ENCODE measurements at places on chromosomes 13 and 19.

DNA sequence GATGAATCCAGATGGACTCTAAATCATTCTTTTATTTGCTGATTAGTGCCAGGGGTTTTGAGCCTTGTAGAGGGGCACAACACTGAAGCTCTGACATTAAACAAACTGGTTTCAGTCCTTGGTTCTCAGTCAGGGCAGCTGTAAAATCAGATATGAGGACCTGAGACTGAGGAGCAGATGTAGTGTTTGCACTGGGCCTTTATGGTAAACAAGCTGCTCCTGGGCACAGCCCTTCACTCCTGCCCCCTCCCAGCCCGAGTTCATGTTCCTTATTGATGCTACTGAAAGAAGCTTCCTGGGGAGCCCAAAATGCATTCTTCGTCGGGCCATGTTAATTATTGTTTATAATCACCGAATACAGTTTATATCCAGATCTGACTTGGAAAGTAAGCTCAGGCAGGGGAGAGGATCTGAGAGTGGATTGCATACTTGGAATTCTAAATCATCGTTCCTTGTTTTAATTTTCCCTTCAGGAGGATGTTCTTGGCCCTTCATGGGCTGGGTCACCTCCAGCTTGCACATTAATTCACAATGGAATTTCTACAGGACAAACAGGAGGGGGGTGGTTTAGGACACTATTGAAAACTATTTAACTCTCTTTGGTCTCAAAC is 213.5 kb downstream of the FGF9 start:
- no peak for DNase-seq

DNA sequence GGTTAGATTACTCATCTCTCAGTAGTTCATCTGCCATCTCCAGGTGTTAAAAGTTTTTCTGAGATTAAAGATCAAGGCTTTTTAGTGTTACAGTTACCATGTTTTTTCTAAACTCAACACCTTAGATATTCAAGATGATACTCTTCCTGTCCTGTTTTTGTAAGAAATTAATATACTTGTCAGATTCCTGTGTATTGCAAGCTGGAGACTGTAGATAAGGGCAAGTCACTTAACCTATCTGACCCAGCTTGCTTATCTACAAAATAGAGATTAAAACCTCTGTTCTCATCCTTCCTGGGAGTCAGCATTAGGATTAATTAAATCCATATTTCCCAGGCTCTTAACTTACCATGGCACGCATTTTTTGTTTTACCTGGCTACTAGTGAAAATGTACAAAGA is 25.2 kb downstream of the SUGT1 start:
- DNase-seq, result no peak

- no peak for DNase-seq
These were observed at the start of gene NALCN for GRCh38 chr13:101416181-101417042. Gene NALCN (minus strand): TSS chr13:101416508. CDS start chr13:101399126, 17,382 bp downstream.

DNA sequence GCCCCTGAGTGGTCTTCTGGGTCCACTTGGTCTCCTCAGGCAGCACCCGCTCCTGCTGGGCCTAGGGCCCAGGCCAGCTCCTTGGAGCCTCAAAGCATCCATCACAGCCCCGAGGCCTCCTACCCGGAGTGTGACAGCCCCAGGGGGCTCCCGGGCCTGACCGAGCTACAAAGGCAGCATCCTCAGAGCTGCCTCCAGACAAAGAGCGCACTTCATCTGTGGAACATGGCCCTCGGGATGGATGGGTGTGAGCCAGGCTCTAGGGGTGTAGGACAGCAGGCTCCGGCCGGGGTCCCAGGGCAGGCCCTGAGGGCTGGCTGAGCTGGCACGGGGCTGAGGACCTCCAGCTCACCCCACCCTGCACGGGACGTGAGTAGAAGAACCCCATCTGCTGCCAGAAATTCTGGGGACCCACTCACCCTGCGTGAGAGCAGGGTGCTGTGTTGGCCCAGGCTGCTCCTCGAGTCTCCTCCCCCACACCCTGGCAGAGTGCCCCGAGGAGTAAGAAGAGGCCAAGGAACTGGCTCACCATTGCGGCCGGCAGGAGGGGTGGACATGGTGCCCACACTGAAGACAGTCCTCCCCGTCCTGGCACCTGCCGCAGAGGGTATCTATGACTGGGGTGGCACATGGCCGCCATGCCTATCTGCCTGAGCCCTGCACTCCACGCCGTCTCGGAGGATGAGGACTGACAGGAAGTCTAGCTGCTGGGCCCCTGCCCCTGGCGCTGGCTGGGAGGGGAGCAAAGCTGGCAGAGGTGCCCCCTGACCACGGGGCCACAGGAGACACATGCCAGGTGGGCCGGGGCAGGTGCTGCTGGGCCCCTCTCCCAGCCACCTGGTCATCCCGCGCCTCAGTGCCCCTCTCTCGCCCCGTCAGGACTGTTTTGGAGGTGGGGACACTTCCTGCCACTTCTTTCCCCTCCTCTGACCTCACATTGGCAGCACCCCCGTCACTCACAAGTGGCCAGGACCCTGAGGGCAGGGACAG is 22.3 kb downstream of the CEBPG start:
- no peak for DNase-seq

DNA sequence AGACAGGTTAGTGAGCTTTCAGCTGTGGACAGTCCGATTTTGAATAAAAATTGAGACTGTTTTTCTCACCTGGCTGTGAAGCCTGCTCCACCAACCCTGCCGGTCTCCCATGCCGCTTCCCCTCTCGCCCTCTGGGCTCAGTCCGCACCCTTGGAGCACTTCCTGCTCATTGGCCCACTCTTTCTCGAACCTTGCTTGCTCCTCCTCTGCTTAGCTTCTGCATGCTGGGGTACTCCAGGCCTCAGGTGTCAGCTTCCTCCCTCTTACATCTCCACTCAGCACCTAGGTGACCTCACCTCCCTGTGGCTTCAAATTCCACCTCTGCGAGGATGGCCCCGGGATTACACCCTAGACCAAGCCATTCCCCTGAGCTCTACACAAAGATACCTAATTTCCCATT is 39.6 kb downstream of the C13orf42 start:
- no peak for DNase-seq

DNA sequence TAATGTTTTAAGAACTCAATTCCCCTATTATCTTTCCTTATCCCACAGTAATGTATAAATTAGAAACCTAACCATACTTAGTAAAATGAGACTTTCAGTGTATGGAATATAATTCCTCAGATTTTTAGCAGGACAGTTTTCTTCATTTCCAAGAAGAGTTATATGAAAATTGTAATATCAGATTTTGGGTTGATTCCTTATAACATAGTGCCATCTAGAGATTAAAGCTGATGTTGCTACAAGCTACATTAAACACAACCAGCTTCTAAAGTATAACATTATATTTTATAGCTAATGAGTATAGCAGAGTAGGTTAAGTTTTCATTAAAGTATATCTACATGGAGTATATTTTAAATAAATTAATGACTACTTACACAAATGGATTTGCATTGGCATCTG is 99.7 kb upstream of the MIR17HG start:
- no peak for DNase-seq

DNA sequence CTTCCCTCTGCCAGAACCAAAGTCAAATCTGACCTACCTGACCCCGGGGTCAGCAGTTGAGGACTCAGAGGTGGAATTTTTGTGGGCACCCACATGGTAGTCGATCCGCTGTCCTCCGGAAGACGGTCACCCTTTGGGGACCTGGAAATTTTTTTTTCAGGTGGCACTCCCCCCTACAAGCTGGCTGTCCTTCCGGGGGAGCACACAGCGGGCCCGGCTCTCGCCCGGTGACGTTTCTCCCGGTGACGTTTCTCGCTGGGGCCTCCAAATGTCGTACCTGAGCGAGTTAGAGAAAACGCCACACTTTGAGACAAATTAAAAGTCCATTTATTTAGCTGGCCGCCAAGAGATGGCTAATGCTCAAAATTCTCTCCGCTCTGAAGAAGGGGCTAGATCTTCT is 48.8 kb downstream of the ZFP14 start:
- no peak for DNase-seq

GRCh38 chr13:30193279-30194234 is 113.8 kb downstream of the KATNAL1 start:
- DNase-seq, result no peak

Measured in HS-27A (cell line).